ENCODE measurements at places on chromosomes 1 and 21.

DNA sequence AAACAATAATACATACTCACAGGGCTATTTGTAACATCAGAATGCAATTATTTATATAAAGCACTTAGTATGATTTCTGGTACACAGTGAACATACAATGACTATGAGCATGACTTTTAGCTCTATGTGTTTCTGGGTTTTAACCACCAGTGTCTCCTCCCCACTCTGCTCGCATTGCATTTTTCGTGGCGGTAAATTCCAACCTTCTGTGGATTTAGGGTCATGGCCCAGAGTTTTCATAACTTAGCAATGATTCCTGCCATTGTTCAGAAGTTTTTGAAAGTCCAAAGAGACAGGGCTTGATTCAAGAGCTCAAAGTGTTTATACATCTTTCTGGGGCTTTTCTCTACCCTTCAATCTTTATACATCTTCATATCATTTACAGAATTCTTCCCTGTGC lies 191.3 kb downstream of the BACH1 start:
- no peak for DNase-seq

- DNase-seq, result no peak
These were observed 233.2 kb upstream of the CXADR start for GRCh38 chr21:17279663-17280062.

DNA sequence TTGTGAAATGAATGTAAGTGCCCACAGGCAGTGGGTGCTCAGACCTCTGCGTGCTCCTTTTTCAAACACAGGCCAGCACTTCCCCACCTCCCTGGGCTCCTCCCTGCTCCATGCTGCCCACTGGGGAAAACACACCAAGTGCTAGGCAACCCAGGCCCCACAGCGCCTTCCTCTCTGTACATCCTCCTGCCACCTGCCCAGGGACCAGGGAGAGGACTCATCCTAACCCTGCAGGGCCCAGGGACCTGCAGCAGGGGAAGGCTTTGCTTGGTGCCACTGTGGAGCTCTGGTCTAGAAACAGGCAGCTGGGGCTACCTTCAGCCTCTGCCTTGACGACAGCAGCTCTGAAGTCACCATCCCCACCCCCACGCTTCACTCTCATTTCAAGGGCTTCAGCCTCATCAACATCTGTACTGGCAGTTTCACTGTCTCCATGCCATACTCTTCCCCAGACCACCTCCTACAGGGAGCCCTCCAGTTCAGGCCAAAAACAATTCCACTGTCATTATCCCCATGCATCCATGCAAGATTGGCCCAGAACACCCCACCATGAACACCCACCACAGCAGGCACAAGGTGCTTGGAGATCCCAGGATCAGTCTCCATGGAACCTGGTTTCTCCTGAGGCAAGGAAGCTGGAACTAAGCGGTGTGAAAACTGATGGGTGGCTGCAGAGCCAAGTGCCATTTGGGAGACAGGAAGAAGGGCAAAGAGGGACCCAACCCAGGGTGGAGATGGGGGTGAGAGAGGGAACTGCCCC lies 1.1 kb downstream of the IGSF8 start:
- no peak for DNase-seq

DNA sequence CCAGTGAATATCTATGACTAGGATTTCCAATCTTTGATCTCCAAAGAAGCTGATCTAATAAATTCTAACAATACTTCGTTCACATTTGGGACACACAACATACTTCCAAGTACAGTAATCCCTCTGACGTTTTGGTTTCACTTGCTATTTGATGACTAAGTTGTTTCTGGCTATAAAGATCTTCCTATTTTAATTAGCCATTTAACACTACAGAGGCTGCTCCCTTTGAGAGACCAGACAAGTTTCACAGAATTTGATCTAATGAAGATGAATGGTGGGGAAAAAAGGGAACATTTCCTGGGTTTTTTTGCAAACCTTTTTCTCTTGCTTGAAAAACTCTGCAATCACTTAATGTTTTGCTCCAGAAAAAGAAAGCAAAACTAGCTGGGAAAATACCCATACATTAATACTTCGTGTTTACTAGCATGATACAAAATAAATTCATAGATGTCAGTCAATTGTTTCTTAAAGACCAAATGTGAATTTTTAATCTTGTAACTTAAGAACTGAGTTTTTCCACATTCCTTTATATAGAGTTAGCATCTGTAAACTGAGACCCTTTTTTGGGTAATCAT lies 28.0 kb upstream of the GLIS1 start:
- DNase-seq, result no peak

DNA sequence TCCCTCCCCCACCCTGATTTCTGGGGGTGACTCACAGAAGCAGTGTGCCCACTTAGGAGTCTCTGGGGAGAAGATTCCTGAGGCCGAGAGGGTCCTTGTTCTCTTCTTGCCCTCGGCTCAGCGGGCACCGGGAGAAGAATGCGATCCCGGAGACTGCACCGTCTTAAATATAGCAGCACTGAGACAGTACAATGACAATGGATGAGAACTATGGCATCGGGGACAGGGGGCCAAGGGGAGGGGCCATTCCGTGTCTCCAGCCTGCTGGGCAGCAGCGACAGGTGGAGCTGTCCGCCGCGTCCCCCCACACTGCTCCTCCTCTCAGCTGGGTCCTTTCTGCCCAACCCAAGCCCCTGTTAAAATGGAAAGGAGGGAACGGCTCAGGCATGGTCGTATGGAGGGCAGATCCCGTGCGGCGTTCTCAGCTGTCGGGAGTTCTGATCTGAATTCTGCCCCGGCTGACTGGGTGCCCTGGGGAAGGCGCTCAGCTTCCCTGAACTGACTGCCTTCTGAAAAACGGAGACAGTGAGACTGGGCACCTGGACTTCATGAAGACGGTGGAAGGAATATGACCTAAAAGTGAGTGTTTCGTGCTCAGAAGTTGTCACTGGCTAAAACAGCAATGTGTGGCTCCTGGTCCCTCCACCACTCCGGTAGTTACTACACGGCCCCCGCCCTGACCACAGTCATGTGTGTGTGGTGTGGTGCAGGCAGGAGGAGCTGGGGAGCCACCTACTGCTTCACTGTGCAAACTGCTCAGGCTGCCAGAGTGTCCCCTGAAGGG lies at the start of gene MYOM3:
TSS of gene MYOM3 (minus strand) at position 140 of the 784 bp plus-strand sequence. CDS start 3,499 bp downstream, outside the sequence.
- DNase-seq, result no peak

DNA sequence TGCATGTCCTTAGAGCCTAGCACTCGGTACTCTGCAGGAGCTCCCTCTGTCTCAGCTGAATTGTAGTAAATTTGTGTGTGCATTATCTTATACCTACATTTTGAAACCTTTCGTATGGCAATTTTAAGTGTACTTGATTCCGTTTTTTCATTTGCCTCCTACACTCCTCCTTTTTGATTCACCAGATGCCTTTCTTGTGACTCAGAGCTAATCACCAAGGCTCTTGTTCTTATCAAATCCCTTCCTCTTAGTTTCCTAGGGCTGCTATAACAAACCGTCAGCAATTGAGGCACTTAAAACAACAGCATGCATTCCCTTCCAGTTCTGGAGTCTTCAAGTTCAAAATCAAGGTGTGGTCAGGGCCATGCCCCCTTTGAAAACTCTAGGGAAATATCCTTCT lies 261.0 kb downstream of the ASTN1 start:
- DNase-seq, result no peak

DNA sequence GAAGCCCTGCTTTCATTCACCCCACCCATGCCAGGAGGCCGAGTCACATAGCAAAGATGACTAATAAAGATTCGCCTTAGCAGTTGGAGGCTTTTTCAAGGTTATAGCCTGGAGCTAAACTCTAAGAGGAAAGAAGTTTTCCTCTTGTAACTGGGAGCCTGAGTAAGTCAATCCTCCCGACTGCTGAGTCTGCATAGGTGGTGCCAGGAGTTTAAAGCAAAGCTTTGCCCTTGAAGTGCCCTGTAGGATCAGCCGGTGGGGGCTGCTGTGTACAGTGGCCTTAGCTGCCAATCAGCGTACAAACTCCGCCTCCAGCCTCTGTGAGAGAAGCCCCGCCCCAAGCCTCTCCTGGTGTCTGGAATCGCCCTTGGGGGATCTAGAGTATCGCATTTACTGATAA lies 147.5 kb upstream of the SPATA6 start:
- DNase-seq, result no peak

GRCh38 chr1:32091591-32091990 lies 16.3 kb upstream of the KPNA6 start:
- no peak for DNase-seq

DNA sequence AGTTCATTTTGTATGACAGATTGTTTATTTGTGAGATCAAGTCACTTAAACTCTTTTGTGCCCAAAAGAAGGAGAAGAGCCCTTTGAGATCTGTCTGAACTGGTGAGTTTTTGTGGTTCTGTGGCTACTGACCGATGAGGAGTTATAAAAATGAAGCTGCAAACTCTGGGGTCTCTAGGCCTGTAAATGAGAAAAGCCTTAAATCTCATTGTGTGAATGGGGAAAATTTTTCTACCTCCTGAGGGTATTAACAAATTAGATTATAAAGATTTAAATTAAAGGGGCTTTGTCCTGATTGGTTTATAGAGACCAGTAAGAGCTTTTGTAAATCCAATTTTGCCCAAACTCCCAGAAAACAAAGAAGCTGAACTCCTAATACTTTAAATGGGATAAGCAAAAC lies 9.7 kb upstream of the KLF17 start:
- DNase-seq, result no peak

- DNase-seq, result no peak
These were observed 85.8 kb upstream of the IPO9 start for GRCh38 chr1:201742955-201743805.
